ENCODE measurements at places on chromosomes 2 and 18. TPM values are rescaled to one million over a fixed set of nuclear protein-coding genes. Genes with fewer than 3 reads are reported as not detected.

XDH gene
- 0.17 TPM for total RNA-seq

CHRND gene
- total RNA-seq: not detected

ITPRIPL1 gene
- 1.2 TPM for total RNA-seq

EFHD1 gene
- 16.8 TPM for total RNA-seq

DNA sequence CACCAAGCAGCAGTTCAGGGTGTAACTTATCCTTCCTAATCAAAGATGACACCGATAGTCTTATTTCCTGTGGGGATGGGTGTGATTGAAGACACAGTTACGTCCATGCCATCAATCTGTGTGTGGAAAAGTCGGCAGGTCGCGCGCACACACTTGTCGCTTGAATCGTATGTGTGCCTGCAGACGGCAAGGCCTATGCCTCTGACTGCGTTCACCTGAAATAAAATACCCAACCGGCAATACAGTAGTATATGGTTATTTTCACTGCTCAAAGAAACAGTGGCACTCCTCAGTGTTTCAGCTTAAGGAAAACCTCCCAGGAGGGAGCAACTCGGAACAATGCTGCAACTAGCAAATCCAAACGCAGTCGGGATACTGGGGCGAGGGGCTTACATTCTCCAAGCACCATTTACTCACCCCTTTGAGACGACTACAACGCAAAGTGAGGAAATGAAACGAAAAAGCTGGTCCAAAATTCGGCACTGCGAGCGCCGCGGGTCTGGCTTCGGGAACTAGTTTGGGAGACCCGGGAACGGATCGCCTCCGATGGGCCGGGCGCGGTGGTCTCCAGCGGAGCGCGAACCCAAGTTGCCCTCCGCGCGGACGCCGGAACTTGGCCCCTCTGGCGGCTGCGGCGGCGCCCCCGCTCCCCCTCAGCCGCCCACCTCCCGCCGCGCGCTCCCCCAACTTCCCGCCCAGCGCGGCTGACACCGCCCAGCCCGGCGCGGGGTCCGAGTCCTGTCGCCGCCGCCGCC, 675 bp downstream of the PRKD3 start:
- H3K27me3 ChIP-seq: no peaks in the 10 kb centered on the region
- H3K4me1 ChIP-seq: peaks cover 52% of the 10 kb centered on the region

GRCh38 chr2:96427917-96428316, 77.2 kb downstream of the NEURL3 start:
- no peak overlapping the region for H3K4me3 ChIP-seq
- H3K36me3 ChIP-seq: no peaks in the 10 kb centered on the region
- H3K4me1 ChIP-seq: peaks cover 8% of the 10 kb centered on the region
- H3K27me3 ChIP-seq: no peaks in the 10 kb centered on the region
- no peak for DNase-seq

- H3K27me3 ChIP-seq: no peaks in the 10 kb centered on the region
- H3K36me3 ChIP-seq: no peaks in the 10 kb centered on the region
- H3K4me3 ChIP-seq: no peak overlapping the region
- H3K27ac ChIP-seq: no peak overlapping the region
- peaks cover 26% of the 10 kb centered on the region for H3K4me1 ChIP-seq
- DNase-seq: no peak
These were observed 79.1 kb downstream of the MOGAT1 start for GRCh38 chr2:222750533-222750932.

GRCh38 chr2:29193681-29194080, 78.5 kb downstream of the CLIP4 start:
- no peaks in the 10 kb centered on the region for H3K36me3 ChIP-seq
- no peaks in the 10 kb centered on the region for H3K27me3 ChIP-seq
- no peak for DNase-seq

Data from esophagus muscularis mucosa (tissue), 4 donors.